Gastroesophageal sphincter (tissue), 4 donors: ENCODE measurements at places on chromosomes 2 and 18. TPM values are rescaled to one million over a fixed set of nuclear protein-coding genes. Genes with fewer than 3 reads are reported as not detected.

Gene CCDC93
- 16.8 TPM for total RNA-seq

Gene BCL11A
- 10.6 TPM for total RNA-seq

Gene TACR1
- total RNA-seq: 2.0 TPM

Gene DARS1
- 115 TPM for total RNA-seq

Gene SCN2A
- 0.81 TPM for total RNA-seq
